ENCODE measurements at places on chromosomes 1 and 21. TPM values are rescaled to one million over a fixed set of nuclear protein-coding genes. Genes with fewer than 3 reads are reported as not detected.

GUCA2A gene
- not detected for total RNA-seq

FCGR2B gene
- 77.5 TPM for total RNA-seq

- no peaks in the 10 kb centered on the region for H3K27me3 ChIP-seq
- no peak for DNase-seq
- H3K4me3 ChIP-seq: no peak overlapping the region
- no peaks in the 10 kb centered on the region for H3K36me3 ChIP-seq
- no peak overlapping the region for H3K27ac ChIP-seq
Measured at GRCh38 chr1:59446257-59446901, 149.5 kb downstream of the FGGY start.

DNA sequence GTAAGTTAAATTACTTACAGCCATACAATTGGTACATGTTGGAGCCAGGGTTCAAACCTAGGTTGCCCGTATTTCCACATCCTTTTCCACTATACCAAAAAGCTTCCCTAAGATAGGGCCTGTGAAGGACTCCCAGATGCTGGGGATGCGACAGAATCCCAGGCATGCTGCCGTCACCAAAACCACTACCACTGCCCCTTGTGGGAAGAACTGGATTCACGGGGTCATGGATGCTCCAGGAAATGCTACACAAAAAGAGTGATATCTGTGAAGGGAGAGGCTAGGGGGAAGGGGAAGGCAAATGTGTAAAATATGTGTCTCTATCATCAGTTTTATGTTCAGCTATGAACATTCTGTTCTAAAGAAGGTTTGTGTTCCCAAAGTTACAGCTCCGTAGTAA lies 133.9 kb upstream of the IVNS1ABP start:
- H3K4me1 ChIP-seq: no peaks in the 10 kb centered on the region
- no peak overlapping the region for H3K4me3 ChIP-seq
- no peak for DNase-seq
- no peaks in the 10 kb centered on the region for H3K27me3 ChIP-seq
- no peak overlapping the region for H3K27ac ChIP-seq
- no peaks in the 10 kb centered on the region for H3K36me3 ChIP-seq

DNA sequence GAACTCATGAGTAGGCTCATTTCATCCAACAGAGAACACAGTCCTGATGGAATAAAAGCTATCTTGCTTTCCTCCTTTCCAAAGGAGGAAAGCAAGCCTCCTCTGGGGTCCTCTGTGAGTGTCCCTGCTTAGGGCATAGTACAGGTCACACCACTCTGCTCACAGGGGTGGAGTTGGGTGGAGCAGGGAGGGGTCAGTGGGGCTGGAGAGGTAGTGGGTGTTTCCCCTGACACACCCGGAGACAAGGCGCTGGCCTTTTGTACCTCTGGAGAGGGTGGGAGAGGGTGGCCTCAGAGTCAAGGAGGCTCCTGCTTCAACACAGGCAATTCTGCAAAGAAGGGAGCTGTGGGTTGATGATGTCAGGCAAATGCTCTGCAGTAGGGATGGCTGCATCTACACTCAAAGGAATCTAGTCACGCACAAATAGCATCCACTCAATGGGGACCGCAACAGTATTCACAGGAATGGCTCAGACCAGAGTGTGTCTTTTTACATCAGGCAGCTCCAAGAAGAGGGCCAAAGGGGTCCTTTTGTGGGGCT lies 58.6 kb upstream of the PLXNA2 start:
- H3K27ac ChIP-seq: no peak overlapping the region
- no peaks in the 10 kb centered on the region for H3K36me3 ChIP-seq
- H3K27me3 ChIP-seq: peaks cover 5% of the 10 kb centered on the region

GRCh38 chr1:20712215-20712577 lies 5.6 kb downstream of the KIF17 start:
- H3K4me1 ChIP-seq: peaks cover 4% of the 10 kb centered on the region
- no peak overlapping the region for H3K4me3 ChIP-seq
- H3K27ac ChIP-seq: no peak overlapping the region
- peaks cover 16% of the 10 kb centered on the region for H3K27me3 ChIP-seq
- no peak for DNase-seq

GRCh38 chr1:29551123-29551936 lies 315.0 kb downstream of the PTPRU start:
- no peaks in the 10 kb centered on the region for H3K36me3 ChIP-seq
- DNase-seq: no peak
- H3K4me1 ChIP-seq: no peaks in the 10 kb centered on the region

PRRX1 gene
- total RNA-seq: not detected

DNA sequence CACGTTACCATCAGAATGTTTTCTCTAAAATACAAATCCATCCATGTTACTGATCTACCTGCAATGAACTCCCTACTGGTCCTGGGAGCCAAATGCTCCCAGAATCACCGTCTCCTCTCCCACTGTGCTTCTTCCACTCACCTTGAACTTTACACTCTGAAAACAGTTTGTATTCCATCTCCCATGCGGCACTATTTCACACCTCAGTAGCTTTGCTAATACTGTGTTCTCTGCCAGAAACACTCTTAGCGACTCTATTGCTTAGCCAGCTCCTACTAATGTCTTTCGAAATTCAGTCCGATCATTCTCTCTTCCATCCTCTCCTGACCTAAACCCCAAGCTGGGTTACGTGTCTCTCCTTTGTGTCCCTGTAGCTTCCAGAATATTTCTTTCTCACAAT lies 284.4 kb upstream of the DUSP10 start:
- no peak for DNase-seq
- H3K27me3 ChIP-seq: no peaks in the 10 kb centered on the region
- no peaks in the 10 kb centered on the region for H3K4me1 ChIP-seq

GNG12 gene
- not detected for total RNA-seq

GRCh38 chr1:86082183-86082582 lies 74.4 kb downstream of the COL24A1 start:
- no peaks in the 10 kb centered on the region for H3K27me3 ChIP-seq
- no peaks in the 10 kb centered on the region for H3K36me3 ChIP-seq

GRCh38 chr21:15301736-15302135 lies 236.9 kb upstream of the NRIP1 start:
- H3K4me3 ChIP-seq: no peak overlapping the region
- H3K27ac ChIP-seq: no peak overlapping the region
- no peaks in the 10 kb centered on the region for H3K36me3 ChIP-seq
- DNase-seq: no peak
- peaks cover 2% of the 10 kb centered on the region for H3K27me3 ChIP-seq

DNA sequence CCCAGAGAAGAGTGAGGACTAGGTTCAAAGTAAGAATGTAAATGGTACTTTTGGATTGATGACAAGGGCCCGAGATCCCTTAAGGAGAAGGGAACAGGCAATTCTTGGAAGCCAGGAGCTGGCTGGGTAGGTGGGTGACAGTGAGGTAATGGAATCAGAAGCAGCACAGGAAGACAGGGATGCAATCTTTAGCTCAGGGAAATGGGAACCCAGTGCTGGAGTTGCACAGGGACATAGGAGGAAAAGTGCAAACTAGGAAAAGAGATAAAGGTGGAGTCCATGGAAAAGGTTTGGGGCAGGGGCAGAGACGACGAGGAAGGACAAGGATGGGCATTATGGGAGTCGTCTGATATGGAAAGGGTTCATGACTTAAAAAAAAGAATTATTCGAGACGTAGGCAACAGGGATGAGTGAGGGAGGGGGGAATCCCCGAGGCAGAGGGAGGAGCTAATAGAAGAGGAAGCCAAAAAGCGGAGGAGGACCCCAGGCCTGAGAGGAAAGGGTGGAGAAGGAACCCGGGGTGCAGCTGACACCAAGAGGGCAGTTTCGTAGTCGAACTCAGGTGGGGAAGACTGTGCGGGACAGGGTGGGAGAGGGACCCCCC lies 495 bp downstream of the PI4KB start:
- H3K36me3 ChIP-seq: peaks cover 53% of the 10 kb centered on the region
- no peaks in the 10 kb centered on the region for H3K27me3 ChIP-seq
- H3K4me3 ChIP-seq: peak overlapping the region; percentile 97
- DNase-seq: no peak
- H3K27ac ChIP-seq: peak overlapping the region; percentile 91
- peaks cover 47% of the 10 kb centered on the region for H3K4me1 ChIP-seq

- no peak overlapping the region for H3K27ac ChIP-seq
- H3K27me3 ChIP-seq: no peaks in the 10 kb centered on the region
- H3K36me3 ChIP-seq: no peaks in the 10 kb centered on the region
- DNase-seq: no peak
- H3K4me1 ChIP-seq: peaks cover 4% of the 10 kb centered on the region
Measured at GRCh38 chr1:74584185-74584584, 71.8 kb upstream of the LRRC53 start.

FMN2 gene
- total RNA-seq: not detected

DNA sequence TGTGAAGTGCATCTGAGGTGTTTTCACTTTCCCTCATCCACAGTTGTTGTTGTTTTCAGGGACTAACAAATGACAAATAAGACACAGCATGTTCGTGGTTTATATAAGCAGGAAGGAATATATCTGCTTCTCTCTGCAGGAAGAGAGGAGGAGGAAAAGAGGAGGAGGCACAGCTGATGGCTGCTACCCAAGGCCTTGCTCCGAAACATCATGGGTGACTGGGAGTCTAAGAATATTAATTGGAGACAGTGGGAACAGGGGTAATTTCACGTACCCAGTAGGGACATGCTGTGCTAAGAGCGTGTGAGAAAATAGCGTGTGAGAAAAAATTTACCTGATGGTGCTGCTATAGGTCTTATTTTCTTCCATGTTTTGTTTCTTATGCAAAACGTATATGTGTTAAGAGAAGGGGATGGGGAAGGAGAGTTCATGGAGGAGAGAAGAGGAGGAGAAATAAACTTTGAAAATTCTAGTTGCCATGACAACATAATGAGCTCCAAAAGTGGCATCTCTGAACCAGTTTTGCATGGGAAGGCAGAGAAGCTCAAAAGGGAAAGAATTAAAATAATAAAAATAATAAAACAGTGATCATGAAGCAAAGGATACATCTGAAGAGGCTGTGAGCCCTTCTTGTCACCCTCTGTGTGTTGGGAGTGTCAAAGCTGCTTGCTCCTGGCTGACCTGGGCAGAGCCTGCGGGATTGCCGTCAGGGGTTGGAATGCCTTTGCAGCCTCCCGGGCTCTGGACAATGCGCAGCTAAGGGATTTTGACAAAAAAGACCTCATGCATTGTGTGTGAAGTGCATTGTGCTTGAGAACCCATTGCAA lies 192.0 kb downstream of the CACNA1E start:
- peaks cover 12% of the 10 kb centered on the region for H3K27me3 ChIP-seq
- H3K36me3 ChIP-seq: no peaks in the 10 kb centered on the region
- H3K4me3 ChIP-seq: no peak overlapping the region
- DNase-seq: no peak
- no peak overlapping the region for H3K27ac ChIP-seq
- H3K4me1 ChIP-seq: no peaks in the 10 kb centered on the region

DNA sequence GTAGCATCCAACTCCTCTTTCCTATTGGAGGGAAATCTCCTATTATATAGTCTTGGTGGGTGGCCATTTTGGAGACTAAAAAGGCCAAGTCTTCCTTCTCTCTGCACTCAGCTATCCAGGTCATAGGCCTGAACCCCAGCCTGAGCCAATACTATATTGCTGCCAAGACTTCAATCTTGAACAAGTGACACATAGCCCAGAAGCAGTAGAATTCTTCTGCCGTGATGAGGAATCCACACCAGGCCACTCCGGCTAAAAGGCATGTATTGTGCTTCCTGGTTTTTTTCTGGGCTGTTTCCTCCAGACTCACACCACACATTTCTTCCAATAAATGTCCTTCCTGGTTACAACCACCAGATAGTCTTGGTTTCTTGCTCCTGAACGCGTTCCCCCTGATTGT lies 43.0 kb downstream of the ATF3 start:
- H3K4me1 ChIP-seq: no peaks in the 10 kb centered on the region
- H3K36me3 ChIP-seq: no peaks in the 10 kb centered on the region

- peaks cover 12% of the 10 kb centered on the region for H3K4me1 ChIP-seq
Measured at GRCh38 chr1:89871768-89872473, 51.1 kb downstream of the LRRC8D start.

ITPKB gene
- total RNA-seq: 97.3 TPM

SPRR1A gene
- total RNA-seq: not detected

HAX1 gene
- 89.4 TPM for total RNA-seq

DNA sequence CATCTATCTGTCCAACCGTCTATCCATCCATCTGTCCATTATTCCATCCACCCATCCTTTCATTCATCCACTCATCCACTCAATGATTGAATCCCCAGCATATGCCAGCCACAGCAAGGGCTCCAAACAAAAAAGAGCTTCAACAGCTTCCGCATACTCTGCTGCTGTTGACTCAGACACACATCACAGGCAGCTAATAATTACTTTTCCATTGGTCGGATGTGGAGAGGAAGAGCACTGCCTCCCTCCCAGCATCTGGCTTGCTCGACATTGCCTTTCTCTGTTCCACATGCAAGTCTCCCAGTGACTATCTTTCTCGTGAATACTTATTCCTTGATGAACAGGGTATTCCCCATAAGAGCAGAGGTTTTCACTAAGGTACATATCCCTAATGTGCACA lies 176.5 kb downstream of the HIVEP3 start:
- no peaks in the 10 kb centered on the region for H3K36me3 ChIP-seq
- H3K27me3 ChIP-seq: no peaks in the 10 kb centered on the region
- no peak overlapping the region for H3K4me3 ChIP-seq
- DNase-seq: no peak
- H3K27ac ChIP-seq: peak overlapping the region; percentile 14

PRELP gene
- total RNA-seq: not detected

GRCh38 chr1:187157552-187157951 lies 328.8 kb downstream of the PLA2G4A start:
- H3K4me3 ChIP-seq: no peak overlapping the region
- no peaks in the 10 kb centered on the region for H3K27me3 ChIP-seq
- H3K4me1 ChIP-seq: no peaks in the 10 kb centered on the region
- H3K27ac ChIP-seq: no peak overlapping the region
- H3K36me3 ChIP-seq: no peaks in the 10 kb centered on the region

DNA sequence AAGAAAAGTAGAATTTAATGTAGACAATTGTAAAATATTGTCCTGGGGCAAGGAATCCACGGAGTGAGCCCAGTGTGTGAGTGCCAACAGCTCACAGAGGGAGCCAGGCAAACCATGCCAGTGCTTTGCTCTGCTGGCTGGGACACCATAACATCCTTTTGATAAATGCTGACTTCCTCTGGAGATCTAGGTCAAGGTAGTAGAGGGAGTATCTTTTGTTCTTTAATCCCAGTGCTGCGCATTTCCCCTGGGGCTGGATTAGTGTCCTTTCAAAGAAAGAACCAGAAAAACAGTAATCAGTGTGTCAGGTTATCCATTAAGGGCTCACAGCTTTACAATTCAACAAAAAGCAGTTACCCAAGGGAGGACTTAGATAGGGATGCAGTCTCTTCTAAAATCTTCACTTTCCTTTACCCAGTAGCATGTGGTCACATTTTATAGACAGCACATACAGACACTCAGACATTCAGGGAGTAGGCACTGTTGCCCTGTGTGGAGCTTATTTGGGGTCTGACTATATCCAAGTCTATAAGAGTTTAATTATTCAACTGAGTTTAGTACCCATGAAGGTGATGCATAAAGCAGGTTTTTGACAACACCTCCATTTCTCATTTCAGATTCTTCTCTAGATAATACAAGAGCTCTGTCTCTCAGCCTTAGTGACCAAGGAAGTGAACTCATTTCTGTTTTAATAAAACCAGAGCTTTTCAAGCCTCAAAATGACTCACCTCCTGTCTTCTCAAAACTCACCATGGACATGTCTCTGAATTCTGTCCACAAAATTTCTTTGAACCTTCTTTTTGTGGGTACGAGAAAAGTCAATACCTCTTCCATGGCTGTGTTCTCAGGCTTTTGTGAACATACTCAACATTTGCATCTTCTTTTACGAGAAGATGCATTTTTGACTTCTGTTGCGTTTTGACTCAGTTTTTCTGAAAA lies 215.3 kb downstream of the BRINP2 start:
- no peak overlapping the region for H3K4me3 ChIP-seq
- no peaks in the 10 kb centered on the region for H3K4me1 ChIP-seq
- no peak overlapping the region for H3K27ac ChIP-seq
- no peaks in the 10 kb centered on the region for H3K36me3 ChIP-seq

- H3K4me1 ChIP-seq: no peaks in the 10 kb centered on the region
- no peak for DNase-seq
- no peaks in the 10 kb centered on the region for H3K27me3 ChIP-seq
- no peak overlapping the region for H3K27ac ChIP-seq
Measured at GRCh38 chr1:211876851-211877590, 46.5 kb upstream of the LPGAT1 start.
